A549 (cell line): ENCODE measurements at places on chromosomes 2 and 18. TPM values are rescaled to one million over a fixed set of nuclear protein-coding genes. Genes with fewer than 3 reads are reported as not detected.

Gene MROH2A
- 0.04 to 0.28 TPM (median 0.10 TPM) in 3 replicates for polyA plus RNA-seq

Gene CFC1
- polyA plus RNA-seq, result not detected in 3 replicates

Gene ZNF521
- not detected in 3 replicates for polyA plus RNA-seq

Gene MC5R
- not detected in 3 replicates for polyA plus RNA-seq

Gene ING5
- 29.6 to 31.0 TPM (median 30.1 TPM) in 3 replicates for polyA plus RNA-seq

GRCh38 chr2:135612319-135612718 lies 81.0 kb downstream of the R3HDM1 start:
- DNase-seq, result no peak

GRCh38 chr2:43605079-43605655 lies 9.3 kb upstream of the THADA start:
- DNase-seq, result peak; percentile 79

- DNase-seq, result no peak
These were observed 50.0 kb downstream of the R3HDM1 start for GRCh38 chr2:135581282-135581681.

DNA sequence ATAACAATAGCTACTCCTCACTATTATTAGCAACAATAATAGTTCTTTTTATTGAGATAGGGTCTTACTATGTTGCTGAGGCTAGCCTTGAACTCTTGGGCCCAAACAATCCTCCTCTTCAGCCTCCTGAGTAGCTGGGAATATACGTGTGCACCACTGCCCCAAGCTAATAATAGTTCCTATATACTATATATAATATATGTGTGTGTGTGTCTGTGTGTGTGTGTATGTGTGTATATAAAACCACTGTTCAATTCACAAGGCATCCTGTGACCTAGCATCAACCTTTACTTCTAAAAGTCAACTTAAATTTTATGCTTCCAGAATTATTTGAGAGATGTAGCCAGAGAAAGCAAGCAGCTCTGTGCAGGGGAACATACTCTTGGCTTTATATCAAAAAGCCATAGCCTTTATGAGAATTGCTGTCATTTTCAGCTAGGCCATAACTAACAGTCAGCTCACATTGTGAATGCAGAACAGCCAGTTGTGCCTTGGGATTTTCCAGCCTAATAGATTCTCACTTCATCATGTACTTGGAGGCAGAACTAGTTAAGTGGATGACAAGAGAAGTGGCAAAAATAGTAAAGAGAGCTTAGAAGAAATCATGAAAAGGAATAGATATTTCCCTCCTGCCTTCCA lies 665.5 kb downstream of the NYAP2 start:
- DNase-seq, result no peak

- DNase-seq, result no peak
These were observed 31.0 kb downstream of the GLI2 start for GRCh38 chr2:120766470-120767351.

GRCh38 chr2:213862407-213863076 lies 548.3 kb upstream of the VWC2L start:
- DNase-seq, result no peak

DNA sequence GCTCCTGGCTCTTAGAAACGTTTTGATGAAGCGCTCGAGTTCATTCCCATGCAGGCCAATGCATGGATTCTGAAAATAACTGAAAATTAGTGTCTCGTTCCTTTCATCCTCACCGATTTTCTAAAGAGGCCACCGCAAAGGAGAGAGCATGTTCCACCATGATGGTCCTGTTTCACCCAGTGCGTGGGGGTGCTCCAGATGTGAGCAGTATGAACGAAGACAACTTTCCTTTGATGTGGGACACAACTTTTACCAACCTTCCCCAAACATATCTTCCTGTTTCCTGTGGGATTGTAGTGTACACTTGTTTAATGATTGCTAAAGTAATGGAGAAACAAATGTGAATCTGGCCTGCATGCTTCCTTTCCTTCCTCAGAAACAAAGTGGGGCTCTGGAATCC lies 114.5 kb downstream of the PRPF40A start:
- DNase-seq, result no peak

GRCh38 chr2:98393354-98393753 lies 47.1 kb downstream of the CNGA3 start:
- no peak for DNase-seq

DNA sequence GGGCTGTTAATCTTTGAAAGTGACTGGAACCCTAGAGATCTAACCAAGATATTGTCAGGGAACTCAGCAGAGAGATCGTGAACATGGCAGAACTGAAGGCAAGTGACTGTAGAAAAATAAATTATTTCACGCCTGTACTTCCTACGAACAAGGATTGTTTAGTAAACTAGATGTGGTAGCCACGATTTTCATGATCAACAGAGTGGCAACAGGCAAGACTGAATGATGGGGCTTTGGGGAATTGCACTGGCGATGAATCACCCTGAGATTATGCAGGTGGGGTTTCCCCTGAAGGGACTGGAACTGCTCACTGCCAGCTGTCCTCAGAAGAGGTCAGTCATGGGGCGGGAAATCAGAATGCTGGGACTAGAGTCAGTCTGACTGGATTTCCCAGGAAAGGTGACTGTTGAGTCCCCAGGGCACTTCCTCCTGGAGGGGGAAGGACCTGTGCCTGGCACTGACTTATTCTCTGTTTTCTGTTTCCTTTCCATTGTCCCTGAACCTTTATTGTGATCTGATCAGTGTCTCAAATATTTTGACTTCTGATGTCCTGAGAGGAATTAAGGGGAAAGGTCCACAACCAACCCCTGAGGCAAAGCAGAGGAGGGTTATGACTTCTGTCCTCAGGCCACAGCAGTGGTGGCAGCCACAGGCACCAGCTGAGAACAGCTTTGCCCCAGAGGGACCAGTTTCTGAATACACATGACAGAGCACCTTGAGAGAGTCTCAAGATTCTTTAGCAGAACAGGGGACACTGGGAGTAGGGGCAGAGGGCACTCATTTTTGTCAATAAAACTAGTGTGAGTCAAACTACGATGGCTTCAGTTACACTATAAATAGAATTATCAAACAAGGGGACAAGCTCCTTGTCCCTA lies 70.0 kb downstream of the NAB1 start:
- DNase-seq, result peak; percentile 55

DNA sequence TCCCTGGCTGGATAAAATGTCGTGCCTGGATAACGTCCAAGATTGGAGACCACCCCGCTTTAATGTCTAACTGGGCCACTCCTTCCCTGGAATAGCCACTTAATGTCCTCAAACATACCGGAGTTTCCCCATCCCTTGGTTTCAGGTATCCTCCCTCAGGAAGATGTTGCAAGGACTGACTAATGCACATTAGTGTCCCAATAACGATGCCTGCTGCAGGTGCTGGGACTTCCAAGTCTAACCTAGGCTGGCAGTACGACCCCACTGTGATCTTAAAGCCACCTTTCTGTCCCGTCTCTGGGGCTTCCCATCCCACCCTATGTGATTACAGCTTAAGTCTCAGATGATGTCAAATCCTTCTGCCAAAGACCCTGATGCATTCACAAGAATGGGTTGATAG lies 1.1 kb upstream of the ATP6V1C2 start:
- DNase-seq, result no peak

- peak; percentile 57 for DNase-seq
These were observed 367.4 kb upstream of the MYT1L start for GRCh38 chr2:2698182-2699120.

- DNase-seq, result peak; percentile 46
These were observed 18.3 kb downstream of the MAIP1 start for GRCh38 chr2:199973703-199974102.

GRCh38 chr2:3392216-3392615 lies 12.7 kb downstream of the TRAPPC12 start:
- no peak for DNase-seq

- no peak for DNase-seq
These were observed 63.0 kb upstream of the SPRED2 start for GRCh38 chr2:65495251-65495877.

DNA sequence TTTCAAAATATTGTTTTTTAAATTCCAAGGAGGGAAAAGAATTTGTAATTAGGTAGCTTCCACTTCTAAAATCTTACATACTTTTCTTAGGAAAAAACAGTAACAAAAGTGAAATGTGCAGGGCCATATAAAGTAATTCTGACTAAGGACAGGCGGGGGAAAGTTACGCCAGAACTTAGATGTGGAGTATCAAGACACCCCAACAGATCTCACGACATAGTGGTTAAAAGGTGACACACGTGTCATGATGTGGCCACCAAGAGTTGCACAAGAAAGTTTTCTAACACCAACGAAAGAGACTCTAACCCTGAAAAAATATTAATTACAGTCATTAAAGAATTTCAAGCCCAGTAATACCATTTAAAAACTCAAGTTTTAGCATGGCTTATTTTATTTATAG lies 51.0 kb downstream of the KIDINS220 start:
- no peak for DNase-seq

GRCh38 chr2:40874380-40874779 lies 422.5 kb upstream of the SLC8A1 start:
- DNase-seq, result no peak

GRCh38 chr2:199833525-199833924 lies 17.5 kb downstream of the FTCDNL1 start:
- no peak for DNase-seq

DNA sequence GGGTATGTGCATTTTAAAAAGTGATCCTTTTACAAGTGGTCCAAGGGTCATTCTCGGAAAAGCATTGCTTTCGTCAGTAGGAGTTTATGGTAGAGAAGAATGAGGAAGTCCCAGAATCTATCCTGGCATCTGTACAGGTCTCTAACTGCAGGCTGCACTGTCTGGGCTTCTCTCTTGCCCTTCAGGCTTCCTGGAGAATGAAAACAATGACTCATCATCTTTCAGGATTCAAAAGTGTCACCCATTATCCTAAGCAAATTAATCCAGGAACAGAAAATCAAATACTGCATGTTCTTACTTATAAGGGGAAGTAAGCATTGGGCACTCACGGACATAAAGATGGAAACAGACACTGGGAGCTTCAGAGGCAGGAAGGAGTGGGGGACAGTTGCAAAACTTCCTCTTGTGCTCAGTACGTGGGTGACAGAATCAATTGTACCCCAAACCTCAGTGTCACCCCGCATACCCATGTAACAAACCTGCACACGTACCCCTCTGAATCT lies 60.2 kb upstream of the TXNDC2 start:
- peak; percentile 94 for DNase-seq

GRCh38 chr2:227626580-227627151 lies 9.4 kb downstream of the SCYGR4 start:
- no peak for DNase-seq

- DNase-seq, result no peak
These were observed 35.2 kb downstream of the CYRIA start for GRCh38 chr2:16630463-16630862.
